Astrocyte (in vitro differentiated cells and primary cell): ENCODE measurements at places on chromosomes 5 and 9. TPM values are rescaled to one million over a fixed set of nuclear protein-coding genes. Genes with fewer than 3 reads are reported as not detected.

DNA sequence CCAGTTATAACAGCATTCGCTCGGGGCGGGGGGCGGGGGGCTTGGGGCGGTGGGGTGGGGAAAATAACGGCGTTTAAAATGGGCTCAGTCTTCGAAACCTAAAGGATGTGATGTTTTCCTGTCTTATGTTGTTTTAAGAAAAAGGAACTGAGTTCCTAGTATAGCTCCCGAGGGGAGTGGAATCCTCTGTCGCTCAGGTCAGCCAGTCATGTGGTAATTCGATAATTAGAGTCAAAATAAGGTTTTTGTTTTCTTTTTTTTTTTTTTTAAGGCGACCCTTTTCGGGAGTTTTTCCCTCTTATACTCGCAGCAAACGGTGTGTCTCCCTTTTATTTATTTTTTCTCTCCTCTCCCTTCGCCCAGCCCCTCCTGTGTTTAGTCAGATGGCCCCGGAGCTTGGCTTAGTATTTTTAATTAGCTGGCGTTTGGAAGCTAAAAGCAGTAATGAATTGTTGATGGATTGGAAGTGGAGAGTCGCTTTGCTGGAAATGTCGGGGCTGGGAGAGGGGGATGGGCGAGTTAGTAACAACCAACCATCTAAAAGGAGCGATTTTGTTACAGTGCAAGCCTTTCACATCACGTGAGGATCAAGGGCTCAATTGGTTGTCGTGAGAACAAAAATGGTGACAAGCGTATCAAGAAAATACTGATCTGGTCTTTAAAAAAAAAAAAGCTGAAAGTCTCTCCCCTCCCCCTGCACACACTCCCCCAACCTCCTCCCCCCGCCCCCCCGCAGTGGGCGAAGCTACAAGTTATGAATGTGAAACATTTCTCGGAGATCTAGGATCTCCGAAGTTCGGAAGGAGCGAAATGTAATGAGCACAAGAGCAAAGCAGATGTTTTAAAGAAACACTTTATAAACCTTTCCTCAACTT lies 714 bp upstream of the ZNF608 start:
- H3K4me3 ChIP-seq = peak overlapping the region; percentile 76
- H3K4me1 ChIP-seq = peaks cover 29% of the 10 kb centered on the region
- no peaks in the 10 kb centered on the region for H3K36me3 ChIP-seq
- peak; percentile 91 for DNase-seq
- peak overlapping the region; percentile 96 for H3K27ac ChIP-seq
- H3K27me3 ChIP-seq = no peaks in the 10 kb centered on the region

SREK1 gene
- 58.4 and 66.1 TPM in 2 replicates for total RNA-seq

DNA sequence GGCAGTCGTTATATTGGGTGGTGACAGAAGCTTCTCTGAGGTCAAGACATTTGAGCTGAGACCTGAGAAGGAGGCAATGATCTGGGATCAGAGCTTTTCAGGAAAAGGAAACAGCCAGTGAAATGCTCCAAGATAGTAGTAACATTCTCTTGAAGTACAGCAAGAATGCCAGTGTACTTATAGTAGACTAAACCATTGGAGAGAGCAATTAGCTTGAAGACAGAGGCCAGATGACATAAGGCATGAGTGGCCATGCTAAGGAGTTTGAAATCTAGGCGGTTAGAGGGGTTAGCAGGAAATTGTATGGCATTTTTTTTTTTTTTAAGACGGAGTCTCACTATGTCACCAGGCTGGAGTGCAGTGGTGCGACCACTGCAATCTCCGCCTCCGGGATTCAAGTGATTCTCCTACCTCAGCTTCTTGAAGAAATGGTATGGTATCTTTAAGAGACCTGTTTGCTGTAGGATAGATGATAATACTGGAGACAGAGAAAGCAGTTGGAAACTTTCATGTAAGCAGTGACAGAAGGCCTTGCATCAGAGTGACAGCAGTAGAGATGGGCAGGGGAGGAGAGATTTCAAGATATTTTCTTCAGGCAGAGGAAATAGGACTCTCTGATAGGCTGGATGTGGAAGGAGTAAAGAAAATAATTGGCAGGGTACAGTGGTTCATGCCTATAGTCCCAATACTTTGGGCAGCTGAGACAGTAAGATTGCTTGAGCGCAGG lies 482.2 kb upstream of the PAPPA start:
- H3K36me3 ChIP-seq = no peaks in the 10 kb centered on the region
- peaks cover 48% of the 10 kb centered on the region for H3K4me1 ChIP-seq
- no peak overlapping the region for H3K4me3 ChIP-seq
- peak overlapping the region; percentile 100 for H3K27ac ChIP-seq
- H3K27me3 ChIP-seq = no peaks in the 10 kb centered on the region

GRCh38 chr9:70120834-70121510 lies 77.3 kb downstream of the MAMDC2 start:
- H3K4me1 ChIP-seq = peaks cover 37% of the 10 kb centered on the region
- H3K27me3 ChIP-seq = no peaks in the 10 kb centered on the region
- no peak overlapping the region for H3K4me3 ChIP-seq

DPYSL3 gene
- 197 and 198 TPM in 2 replicates for total RNA-seq

GFPT2 gene
- 14.6 and 19.0 TPM in 2 replicates for total RNA-seq

- H3K27ac ChIP-seq = no peak overlapping the region
- H3K27me3 ChIP-seq = no peaks in the 10 kb centered on the region
- DNase-seq = no peak
- no peak overlapping the region for H3K4me3 ChIP-seq
Observed at GRCh38 chr9:4936277-4936676, 48.8 kb upstream of the JAK2 start.

DNA sequence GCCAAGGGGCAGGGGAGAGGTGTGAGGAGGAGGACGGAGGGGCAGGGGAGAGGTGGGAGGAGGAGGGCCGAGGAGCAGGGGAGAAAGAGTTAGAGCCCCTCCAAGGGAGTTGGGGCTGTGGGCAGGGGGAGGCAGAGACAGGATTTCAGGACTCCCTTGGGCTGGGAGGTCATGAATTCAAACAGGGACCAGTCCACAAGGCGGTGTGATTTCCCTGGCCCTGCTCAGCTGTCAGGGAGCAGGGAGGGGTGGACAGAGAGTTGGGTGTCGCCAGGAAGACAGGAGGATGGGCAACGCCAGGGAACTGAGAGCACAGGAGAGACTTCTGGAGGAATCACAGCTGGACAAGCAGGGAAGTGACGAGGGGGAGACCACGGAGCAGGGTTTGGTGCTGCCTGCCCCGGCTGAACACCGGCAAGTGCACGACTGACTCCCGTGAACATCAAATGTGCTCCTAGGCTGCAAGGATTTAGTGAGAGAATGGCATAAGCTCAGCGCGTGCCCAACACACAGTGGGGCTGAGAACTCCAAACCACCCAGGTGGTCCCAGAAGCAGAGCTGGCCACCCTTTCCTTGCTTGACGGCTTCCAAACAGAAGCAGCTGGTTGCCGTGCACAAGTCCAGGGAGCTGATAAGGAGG lies 17.8 kb upstream of the OLFM1 start:
- H3K36me3 ChIP-seq = no peaks in the 10 kb centered on the region
- DNase-seq = no peak
- no peaks in the 10 kb centered on the region for H3K4me1 ChIP-seq
- H3K27me3 ChIP-seq = no peaks in the 10 kb centered on the region

C1QTNF3 gene
- 0.58 and 0.95 TPM in 2 replicates for total RNA-seq

- no peak overlapping the region for H3K4me3 ChIP-seq
- H3K27ac ChIP-seq = no peak overlapping the region
- H3K27me3 ChIP-seq = no peaks in the 10 kb centered on the region
Observed at GRCh38 chr5:139740992-139741672, 54.5 kb upstream of the PSD2 start.

- no peak for DNase-seq
- H3K4me1 ChIP-seq = no peaks in the 10 kb centered on the region
- no peaks in the 10 kb centered on the region for H3K27me3 ChIP-seq
Observed at GRCh38 chr5:177077335-177077734, 9.4 kb upstream of the FGFR4 start.

GRCh38 chr9:78573205-78573604 lies 276.3 kb downstream of the PSAT1 start:
- H3K36me3 ChIP-seq = no peaks in the 10 kb centered on the region
- H3K27ac ChIP-seq = no peak overlapping the region
- DNase-seq = no peak
- H3K4me1 ChIP-seq = no peaks in the 10 kb centered on the region

MXD3 gene
- 2.3 and 2.8 TPM in 2 replicates for total RNA-seq

DNA sequence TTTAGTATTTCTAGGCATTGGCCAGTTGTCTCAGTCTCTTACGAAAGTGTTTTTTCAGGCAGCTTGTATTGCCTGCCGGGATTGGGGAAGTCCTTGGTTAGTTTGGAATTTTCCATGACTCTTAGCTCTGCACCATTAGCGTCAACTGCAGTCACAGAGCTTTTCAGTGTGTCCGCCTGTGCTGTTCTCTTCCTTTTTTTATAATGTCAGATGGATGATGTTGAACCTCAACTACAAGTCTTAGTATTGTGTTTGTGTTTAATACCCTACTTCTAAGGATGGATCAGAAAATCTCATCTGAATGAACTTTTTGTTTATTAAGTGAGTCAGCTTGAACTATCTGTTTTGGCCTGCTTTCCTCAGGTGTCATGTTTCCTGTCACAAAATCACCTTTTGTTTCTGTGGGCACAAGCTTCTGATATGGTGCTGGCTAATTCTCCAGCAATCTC lies 33.1 kb downstream of the ATP6V0E1 start:
- H3K27ac ChIP-seq = peak overlapping the region; percentile 40
- peaks cover 5% of the 10 kb centered on the region for H3K36me3 ChIP-seq
- no peak overlapping the region for H3K4me3 ChIP-seq
- peaks cover 11% of the 10 kb centered on the region for H3K4me1 ChIP-seq

GRCh38 chr5:170486371-170486770 lies 17.4 kb upstream of the KCNIP1 start:
- peak; percentile 47 for DNase-seq
- H3K27me3 ChIP-seq = no peaks in the 10 kb centered on the region
- no peak overlapping the region for H3K4me3 ChIP-seq
- no peaks in the 10 kb centered on the region for H3K36me3 ChIP-seq
- peaks cover 19% of the 10 kb centered on the region for H3K4me1 ChIP-seq
- no peak overlapping the region for H3K27ac ChIP-seq

COL27A1 gene
- 27.6 and 31.2 TPM in 2 replicates for total RNA-seq

- no peak for DNase-seq
- H3K4me1 ChIP-seq = peaks cover 3% of the 10 kb centered on the region
- H3K4me3 ChIP-seq = no peak overlapping the region
- H3K27me3 ChIP-seq = no peaks in the 10 kb centered on the region
- no peaks in the 10 kb centered on the region for H3K36me3 ChIP-seq
Observed at GRCh38 chr9:114737118-114737517, 55.1 kb upstream of the TEX48 start.

- H3K4me1 ChIP-seq = no peaks in the 10 kb centered on the region
- no peak for DNase-seq
- H3K36me3 ChIP-seq = no peaks in the 10 kb centered on the region
- H3K27me3 ChIP-seq = peaks cover 8% of the 10 kb centered on the region
- no peak overlapping the region for H3K4me3 ChIP-seq
Observed at GRCh38 chr5:176181271-176181855, 56.9 kb upstream of the SIMC1 start.

CKMT2 gene
- total RNA-seq = 0.18 TPM in 1 of 2 replicates, not detected in the other

- H3K27me3 ChIP-seq = no peaks in the 10 kb centered on the region
- peaks cover 5% of the 10 kb centered on the region for H3K36me3 ChIP-seq
- DNase-seq = no peak
- no peak overlapping the region for H3K27ac ChIP-seq
- no peak overlapping the region for H3K4me3 ChIP-seq
- no peaks in the 10 kb centered on the region for H3K4me1 ChIP-seq
Observed at GRCh38 chr9:115093520-115093919, 24.4 kb downstream of the TNC start.

RNF145 gene
- 48.0 and 54.0 TPM in 2 replicates for total RNA-seq

DNA sequence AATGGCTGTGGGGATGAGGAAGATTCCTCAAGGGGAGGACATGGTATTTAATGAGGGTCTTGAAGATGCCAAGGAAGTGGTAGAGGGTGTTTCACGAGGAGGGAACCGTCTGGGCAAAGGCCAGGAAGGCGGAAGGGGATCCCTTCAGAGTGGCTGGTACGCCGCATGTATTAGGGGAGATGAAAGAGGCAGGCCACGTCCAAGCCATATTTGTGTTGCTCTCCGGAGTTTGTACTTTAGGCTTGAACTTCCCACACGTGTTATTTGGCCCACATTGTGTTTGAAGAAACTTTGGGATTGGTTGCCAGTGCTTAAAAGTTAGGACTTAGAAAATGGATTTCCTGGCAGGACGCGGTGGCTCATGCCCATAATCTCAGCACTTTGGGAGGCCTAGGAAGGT lies 1.2 kb downstream of the FXN start:
- H3K27me3 ChIP-seq = no peaks in the 10 kb centered on the region
- no peak overlapping the region for H3K27ac ChIP-seq
- peak overlapping the region; percentile 87 for H3K4me3 ChIP-seq
- peaks cover 6% of the 10 kb centered on the region for H3K4me1 ChIP-seq
- peaks cover 2% of the 10 kb centered on the region for H3K36me3 ChIP-seq

- DNase-seq = peak; percentile 42
- no peak overlapping the region for H3K27ac ChIP-seq
- no peaks in the 10 kb centered on the region for H3K4me1 ChIP-seq
Observed at GRCh38 chr9:26310294-26310693, 582.3 kb downstream of the CAAP1 start.

GRCh38 chr9:86940774-86941173 lies 6.5 kb downstream of the GAS1 start:
- H3K36me3 ChIP-seq = no peaks in the 10 kb centered on the region
- peaks cover 45% of the 10 kb centered on the region for H3K27me3 ChIP-seq
- H3K4me3 ChIP-seq = no peak overlapping the region
- DNase-seq = no peak

DNA sequence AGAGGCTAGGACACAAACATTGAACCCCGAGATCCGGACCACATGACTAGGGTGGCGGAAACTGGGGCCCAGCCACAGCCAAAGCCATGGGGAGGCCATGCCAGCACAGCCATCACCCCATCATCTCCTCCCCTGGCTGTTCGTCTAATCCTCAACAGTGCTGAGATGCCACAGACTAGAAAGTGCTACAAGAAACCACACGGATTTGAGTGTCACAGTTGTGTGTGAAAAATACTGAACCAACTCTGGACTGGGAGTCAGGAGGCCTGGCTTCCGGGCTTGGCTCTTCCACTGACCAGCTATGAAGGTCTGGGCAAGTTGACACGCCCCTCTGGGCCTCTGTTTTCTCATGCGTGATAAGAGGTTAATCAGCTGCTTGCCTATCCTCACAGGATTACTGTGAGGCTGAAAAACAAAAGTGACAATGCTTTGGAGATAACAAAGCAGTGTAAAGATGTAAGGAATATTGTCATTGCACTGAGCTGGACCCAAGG lies 38.8 kb upstream of the SHB start:
- no peaks in the 10 kb centered on the region for H3K36me3 ChIP-seq
- no peak overlapping the region for H3K27ac ChIP-seq
- H3K4me1 ChIP-seq = no peaks in the 10 kb centered on the region
- peaks cover 5% of the 10 kb centered on the region for H3K27me3 ChIP-seq
- DNase-seq = peak; percentile 10
- no peak overlapping the region for H3K4me3 ChIP-seq

GRCh38 chr9:93094658-93095204 lies 1.3 kb upstream of the CARD19 start:
- H3K4me1 ChIP-seq = peaks cover 31% of the 10 kb centered on the region
- H3K36me3 ChIP-seq = no peaks in the 10 kb centered on the region
- DNase-seq = no peak
- no peaks in the 10 kb centered on the region for H3K27me3 ChIP-seq
- H3K4me3 ChIP-seq = peak overlapping the region; percentile 45
